ENCODE measurements at places on chromosomes 16 and 17.

DNA sequence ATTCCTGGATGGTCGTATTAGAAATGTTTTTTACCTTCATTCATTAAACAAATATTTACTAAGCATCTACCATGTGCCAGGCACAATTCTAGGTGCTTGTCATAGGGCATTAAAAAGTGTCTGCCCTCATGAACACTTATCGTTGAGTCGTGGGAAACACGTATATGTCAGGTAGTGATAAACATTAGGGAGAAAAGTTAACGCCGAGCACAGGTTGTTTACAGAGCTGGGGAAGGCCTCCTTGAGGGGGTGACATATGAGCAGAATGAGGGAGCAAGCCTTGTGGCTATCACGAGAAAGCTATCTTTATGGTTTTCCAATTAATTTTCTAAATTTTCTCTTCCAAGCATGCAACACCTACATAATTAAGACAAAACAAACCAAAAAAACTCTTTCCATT lies 985 bp upstream of the ZNF213 start:
- DNase-seq = no peak

GRCh38 chr16:30004424-30004776 lies 6.4 kb downstream of the DOC2A start:
- DNase-seq = no peak

DNA sequence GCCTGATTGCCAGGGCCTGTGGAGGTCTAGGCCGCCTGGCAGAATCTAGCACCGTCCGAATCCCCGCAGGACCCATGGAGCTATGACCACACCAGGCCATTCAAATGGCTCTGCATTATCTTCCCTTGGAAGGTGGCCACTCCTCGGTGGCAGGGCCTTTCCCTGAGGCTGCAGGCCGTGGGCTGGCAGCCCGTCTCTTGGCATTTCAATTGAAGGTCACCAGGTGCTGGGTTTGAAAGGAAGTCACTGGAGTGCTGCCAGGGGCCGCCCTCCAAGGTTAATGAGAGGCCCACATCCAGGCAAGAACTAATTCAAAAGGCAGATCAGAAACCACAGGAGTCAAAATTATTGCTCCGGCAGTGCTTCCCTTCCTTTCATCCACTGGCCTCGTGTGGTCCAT lies 27.7 kb upstream of the CACNG5 start:
- no peak for DNase-seq

DNA sequence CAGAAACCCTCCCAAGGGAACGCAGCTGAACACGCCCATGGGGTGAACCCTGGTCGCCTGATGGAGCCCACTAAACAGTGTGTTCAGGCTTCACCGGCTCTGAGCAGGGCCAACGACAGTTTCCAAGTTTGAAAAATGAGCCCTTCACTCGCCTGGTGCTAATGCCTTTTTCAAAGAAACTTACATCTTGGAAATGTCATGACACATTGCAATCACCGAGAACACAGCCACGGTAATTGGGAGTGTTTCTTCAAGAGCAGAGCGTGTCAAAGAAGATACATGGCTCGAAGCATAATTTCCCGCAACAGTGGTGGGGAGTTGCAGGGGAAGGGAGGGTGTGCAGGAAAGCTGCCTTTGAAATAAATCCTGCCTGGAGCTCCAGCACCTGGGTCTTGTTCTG lies 463.2 kb downstream of the TMEM114 start:
- DNase-seq = no peak
